ENCODE measurements at places on chromosomes 16 and 17. TPM values are rescaled to one million over a fixed set of nuclear protein-coding genes. Genes with fewer than 3 reads are reported as not detected.

Gene HEATR9
- not detected for total RNA-seq

DNA sequence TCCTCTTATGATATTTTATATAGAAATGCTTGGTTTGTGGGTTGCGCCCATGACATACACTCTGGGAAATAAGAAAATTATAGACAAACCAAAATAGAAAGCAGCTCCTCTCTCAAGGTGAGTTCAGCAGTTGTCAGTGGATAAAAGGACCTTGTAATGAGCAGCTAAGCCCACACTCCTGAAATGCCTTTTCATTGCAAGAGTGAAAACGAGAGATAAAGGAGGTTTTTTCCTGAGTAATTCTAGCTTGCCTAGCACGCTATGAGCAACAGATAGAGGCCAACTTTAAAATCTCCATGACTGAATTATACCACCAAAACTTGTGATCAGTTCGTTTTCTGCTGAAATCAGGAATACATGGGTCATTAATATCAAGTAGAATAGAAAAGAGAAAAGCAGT is 261.8 kb upstream of the CACNG5 start:
- DNase-seq = no peak

DNA sequence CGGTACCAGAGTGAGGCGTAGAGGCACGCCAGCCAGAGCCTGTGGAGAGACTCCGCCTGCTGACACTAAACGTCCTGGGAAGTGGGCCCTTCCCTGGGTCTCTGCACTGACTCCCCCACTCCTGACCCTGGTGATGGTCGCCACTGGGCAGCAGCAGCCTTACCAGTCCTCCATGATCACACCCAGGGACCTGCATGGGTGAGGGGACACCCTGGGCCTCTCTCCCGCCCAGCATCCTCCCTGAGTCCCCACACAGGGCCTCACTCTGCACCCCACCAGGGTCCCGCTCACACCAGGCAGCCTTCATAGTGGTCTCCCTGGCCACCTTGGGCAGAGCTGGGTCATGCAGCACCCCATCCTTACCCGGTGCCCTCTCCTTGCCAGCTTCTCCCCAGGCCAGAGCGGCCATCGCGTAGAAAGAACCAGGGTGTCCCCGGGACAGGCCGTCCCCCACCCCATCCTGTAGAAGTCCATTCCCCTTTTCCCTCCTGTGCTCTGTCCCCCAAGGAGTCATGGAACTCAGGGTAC is 10.7 kb downstream of the RGS11 start:
- DNase-seq = no peak

DNA sequence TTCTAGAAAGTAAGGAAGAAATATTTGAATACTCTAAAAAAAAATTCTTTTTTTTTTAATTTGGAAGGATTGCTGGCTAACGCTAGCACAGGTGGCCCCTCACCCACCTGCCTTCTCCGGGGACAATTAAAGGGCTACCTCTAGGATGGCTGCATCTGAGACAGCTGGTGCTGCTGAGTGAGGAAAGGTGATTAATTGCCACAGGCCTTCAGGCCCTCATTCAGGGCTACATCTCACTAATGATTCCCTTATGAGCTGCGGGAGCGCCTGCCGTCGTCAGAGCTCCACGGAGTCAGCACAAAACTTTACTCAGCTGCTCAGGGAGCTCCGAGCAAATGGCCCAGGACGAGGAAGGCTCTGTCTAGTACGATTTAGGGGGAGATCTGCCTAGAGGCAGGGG is 27.0 kb upstream of the AKTIP start:
- no peak for DNase-seq

Gene MT3
- total RNA-seq = not detected

Gene SPNS3
- 0.52 TPM for total RNA-seq

DNA sequence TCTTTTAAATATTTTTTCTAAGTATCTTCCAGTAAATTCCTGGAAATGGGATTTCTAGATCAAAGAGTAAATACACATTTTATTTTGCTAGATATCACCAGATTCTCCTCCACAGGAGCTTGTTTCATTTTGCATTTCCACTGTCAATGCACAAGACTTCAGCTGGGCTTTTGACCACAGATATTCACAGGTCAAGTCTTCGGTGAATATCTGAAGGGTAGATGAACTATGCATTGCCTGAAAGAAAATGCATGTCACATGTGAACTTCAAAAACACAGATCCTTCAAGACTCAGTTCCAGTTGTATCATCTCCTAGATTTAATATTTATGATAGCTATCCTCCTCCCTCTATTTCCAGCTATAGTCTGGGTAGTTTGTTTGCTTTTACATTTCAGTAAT is 963.6 kb upstream of the GOT2 start:
- DNase-seq = no peak

DNA sequence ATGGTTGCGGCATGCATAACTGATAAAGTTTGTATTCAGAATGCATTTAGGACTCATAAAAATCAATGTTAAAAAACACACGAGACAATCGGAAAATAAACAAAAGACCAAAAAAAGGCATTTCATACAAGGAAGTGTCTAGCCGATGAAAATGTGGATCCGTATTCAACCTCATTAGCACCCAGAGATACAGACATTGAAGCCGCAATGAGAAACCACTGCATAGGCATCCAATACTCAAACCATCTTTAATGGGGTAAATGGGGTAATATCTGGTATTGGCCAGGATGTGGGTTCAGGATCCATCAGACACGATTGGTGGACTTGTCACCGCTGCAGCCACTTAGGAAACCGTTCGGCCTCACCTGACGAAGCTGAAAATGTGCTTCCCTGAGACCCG is 47.4 kb upstream of the ENPP7 start:
- no peak for DNase-seq

Gene JMJD8
- 63.8 TPM for total RNA-seq

GRCh38 chr16:82832821-82833220 is 206.1 kb downstream of the CDH13 start:
- DNase-seq = no peak

Gene MT1A
- not detected for total RNA-seq

- peak; percentile 81 for DNase-seq
Observed at GRCh38 chr16:2205967-2206313, 686 bp downstream of the MLST8 start.

Gene PIRT
- not detected for total RNA-seq

GRCh38 chr17:75079023-75079373 is 8.8 kb upstream of the SLC16A5 start:
- DNase-seq = no peak

Gene SLC39A11
- 9.5 TPM for total RNA-seq

Data from H7 (cell line).